Activated naive CD8-positive, alpha-beta T cell treated with anti-CD3 and anti-CD28 coated beads for 36 hours (primary cell): ENCODE measurements at places on chromosomes 3 and 15. TPM values are rescaled to one million over a fixed set of nuclear protein-coding genes. Genes with fewer than 3 reads are reported as not detected.

Gene GOLGA8J
- not detected for total RNA-seq

Gene ACAP2
- total RNA-seq, result 42.9 TPM

Gene AADACL2
- total RNA-seq, result not detected

Gene MEIS2
- total RNA-seq, result not detected

Gene GRAMD2A
- total RNA-seq, result not detected

Gene SI
- total RNA-seq, result not detected

Gene TMEM45A
- 3.0 TPM for total RNA-seq

Gene SAXO2
- total RNA-seq, result 0.76 TPM

DNA sequence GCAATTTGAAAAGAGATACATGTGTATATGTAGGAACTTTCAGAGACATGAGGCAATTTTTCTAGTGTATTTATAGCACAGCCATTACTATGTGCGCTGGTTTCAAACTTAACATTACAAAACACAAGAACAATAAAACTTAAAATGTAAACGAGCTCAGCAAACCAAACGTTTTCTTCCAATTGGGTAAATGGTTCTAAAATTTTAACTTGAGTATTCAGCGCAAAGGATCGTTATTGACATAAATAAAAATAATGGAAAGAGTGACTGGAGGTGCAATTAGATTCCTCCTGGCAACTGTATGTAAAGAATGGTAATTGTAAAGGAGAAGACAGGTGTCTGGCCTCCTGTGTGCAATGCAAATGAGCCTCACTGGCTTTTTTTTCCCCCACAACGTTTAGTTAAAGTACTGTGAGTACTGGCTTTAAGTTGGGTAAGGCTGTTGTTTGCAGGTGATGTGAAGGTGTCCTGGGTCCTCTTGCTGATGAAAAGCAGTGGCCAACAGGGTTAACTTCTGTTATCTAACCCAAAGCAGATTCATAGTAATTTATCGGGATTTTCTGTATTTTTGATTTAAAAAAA lies 14.1 kb upstream of the GADL1 start:
- no peaks in the 10 kb centered on the region for H3K27me3 ChIP-seq
- DNase-seq, result no peak
- H3K36me3 ChIP-seq, result no peaks in the 10 kb centered on the region
- H3K27ac ChIP-seq, result no peak overlapping the region
- no peak overlapping the region for H3K4me3 ChIP-seq
- H3K4me1 ChIP-seq, result no peaks in the 10 kb centered on the region

GRCh38 chr3:124360563-124360962 lies 368.6 kb upstream of the ROPN1 start:
- H3K36me3 ChIP-seq, result no peaks in the 10 kb centered on the region
- H3K27ac ChIP-seq, result no peak overlapping the region
- no peak overlapping the region for H3K4me3 ChIP-seq
- no peaks in the 10 kb centered on the region for H3K4me1 ChIP-seq
- no peak for DNase-seq

- no peak overlapping the region for H3K4me3 ChIP-seq
- no peak overlapping the region for H3K27ac ChIP-seq
- H3K27me3 ChIP-seq, result peaks cover 11% of the 10 kb centered on the region
- H3K36me3 ChIP-seq, result peaks cover 2% of the 10 kb centered on the region
- no peak for DNase-seq
These were observed 114.2 kb upstream of the UMPS start for GRCh38 chr3:124615896-124616543.

GRCh38 chr15:64422697-64423096 lies 35.1 kb downstream of the TRIP4 start:
- peaks cover 12% of the 10 kb centered on the region for H3K4me1 ChIP-seq
- H3K4me3 ChIP-seq, result no peak overlapping the region
- H3K36me3 ChIP-seq, result peaks cover 4% of the 10 kb centered on the region
- no peak for DNase-seq

- no peak overlapping the region for H3K27ac ChIP-seq
- no peaks in the 10 kb centered on the region for H3K27me3 ChIP-seq
- no peaks in the 10 kb centered on the region for H3K36me3 ChIP-seq
- H3K4me1 ChIP-seq, result no peaks in the 10 kb centered on the region
These were observed 23.5 kb upstream of the ATP10A start for GRCh38 chr15:25886498-25887140.

GRCh38 chr3:138033202-138033691 lies 23.3 kb downstream of the CLDN18 start:
- no peak for DNase-seq
- H3K27me3 ChIP-seq, result peaks cover 15% of the 10 kb centered on the region
- no peak overlapping the region for H3K4me3 ChIP-seq

- no peak overlapping the region for H3K27ac ChIP-seq
- H3K36me3 ChIP-seq, result no peaks in the 10 kb centered on the region
- H3K4me3 ChIP-seq, result no peak overlapping the region
- H3K27me3 ChIP-seq, result peaks cover 40% of the 10 kb centered on the region
These were observed 36.8 kb upstream of the CFAP161 start for GRCh38 chr15:81097116-81097889.

DNA sequence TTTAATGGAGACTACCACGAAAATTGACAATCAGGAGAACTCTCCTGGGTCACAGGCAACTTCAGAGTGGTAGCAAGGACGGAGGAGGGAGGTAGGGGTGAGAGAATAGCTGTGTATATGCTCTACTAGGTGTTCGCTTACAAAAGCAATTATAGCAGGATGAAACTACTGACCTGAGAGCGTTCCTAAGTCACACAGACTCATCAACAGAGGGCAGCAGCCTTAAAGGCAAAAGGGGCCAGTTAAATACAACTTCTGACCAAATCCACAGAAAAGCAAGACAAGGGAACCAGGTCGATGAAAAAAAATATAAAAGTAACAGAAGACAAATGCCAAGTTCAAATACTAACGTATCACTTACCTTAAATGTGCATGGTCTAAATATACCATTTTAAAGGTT lies 894.6 kb downstream of the PLOD2 start:
- no peaks in the 10 kb centered on the region for H3K36me3 ChIP-seq
- H3K27ac ChIP-seq, result no peak overlapping the region
- H3K4me3 ChIP-seq, result no peak overlapping the region
- H3K27me3 ChIP-seq, result no peaks in the 10 kb centered on the region
- DNase-seq, result no peak

GRCh38 chr3:58085616-58086015 lies 77.4 kb downstream of the FLNB start:
- H3K36me3 ChIP-seq, result peaks cover 24% of the 10 kb centered on the region
- DNase-seq, result no peak
- H3K4me3 ChIP-seq, result no peak overlapping the region
- peak overlapping the region; percentile 11 for H3K27ac ChIP-seq

GRCh38 chr3:76551739-76552138 lies 488.2 kb upstream of the ROBO2 start:
- H3K4me1 ChIP-seq, result no peaks in the 10 kb centered on the region
- DNase-seq, result no peak
- no peak overlapping the region for H3K4me3 ChIP-seq
- no peaks in the 10 kb centered on the region for H3K27me3 ChIP-seq
- no peak overlapping the region for H3K27ac ChIP-seq

- DNase-seq, result no peak
- H3K27me3 ChIP-seq, result no peaks in the 10 kb centered on the region
- peaks cover 61% of the 10 kb centered on the region for H3K36me3 ChIP-seq
- peak overlapping the region; percentile 62 for H3K27ac ChIP-seq
- peaks cover 69% of the 10 kb centered on the region for H3K4me1 ChIP-seq
- H3K4me3 ChIP-seq, result no peak overlapping the region
These were observed 31.3 kb upstream of the EBLN2 start for GRCh38 chr3:73030073-73030597.

DNA sequence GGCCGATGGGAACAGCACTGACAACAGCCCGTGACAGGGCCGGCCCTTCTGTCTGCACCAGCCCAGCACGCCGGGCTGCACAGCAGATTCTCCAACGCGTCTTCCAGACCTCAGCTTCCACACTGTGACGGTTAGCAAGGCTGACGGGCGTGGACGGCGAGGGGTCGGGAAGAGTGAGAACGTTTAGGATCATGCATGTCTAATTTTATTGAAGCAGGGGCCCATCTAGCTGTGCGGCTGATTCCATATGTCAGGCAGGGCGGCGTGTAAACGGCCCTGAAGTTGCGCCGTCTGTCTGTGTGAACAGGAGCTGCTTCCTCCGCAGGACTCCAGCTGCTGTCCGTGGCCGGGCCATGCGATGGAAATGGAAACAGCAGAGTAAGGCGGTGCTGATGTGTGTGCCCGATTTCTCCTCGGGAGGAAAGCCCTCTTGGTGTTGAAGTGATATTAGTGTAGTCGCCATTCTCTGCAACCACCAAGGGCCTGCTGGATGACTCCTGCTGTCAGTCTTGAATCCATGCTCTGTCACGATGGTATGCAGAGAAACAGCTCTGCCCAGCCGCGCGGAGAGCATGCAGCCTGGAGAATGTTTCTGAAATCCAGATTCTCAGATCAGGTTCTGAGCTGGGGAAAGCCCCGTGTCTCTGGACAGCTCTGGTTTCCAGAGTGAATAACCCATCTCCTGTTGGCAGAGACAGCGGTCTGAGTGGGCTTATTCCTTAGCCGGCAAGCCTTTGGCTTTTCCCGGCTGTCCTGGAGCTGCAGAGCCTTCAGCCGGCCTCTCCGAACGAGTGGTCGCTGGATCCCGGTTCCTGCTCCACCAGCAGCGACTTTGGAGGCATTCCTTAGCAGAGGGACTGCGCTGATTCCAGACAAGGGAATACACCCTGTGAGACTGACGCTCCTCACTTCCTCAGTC lies 158.1 kb upstream of the UBE3A start:
- H3K4me3 ChIP-seq, result no peak overlapping the region
- no peaks in the 10 kb centered on the region for H3K36me3 ChIP-seq
- no peak for DNase-seq
- peaks cover 14% of the 10 kb centered on the region for H3K27me3 ChIP-seq
- H3K27ac ChIP-seq, result no peak overlapping the region

GRCh38 chr3:161914703-161915417 lies 418.3 kb downstream of the OTOL1 start:
- peaks cover 2% of the 10 kb centered on the region for H3K27me3 ChIP-seq
- H3K4me1 ChIP-seq, result no peaks in the 10 kb centered on the region
- no peak overlapping the region for H3K27ac ChIP-seq
- H3K36me3 ChIP-seq, result no peaks in the 10 kb centered on the region
- H3K4me3 ChIP-seq, result no peak overlapping the region

GRCh38 chr15:43270676-43271306 lies 4.1 kb upstream of the TGM5 start:
- peak overlapping the region; percentile 13 for H3K27ac ChIP-seq
- peaks cover 15% of the 10 kb centered on the region for H3K27me3 ChIP-seq
- peaks cover 3% of the 10 kb centered on the region for H3K4me1 ChIP-seq
- no peak overlapping the region for H3K4me3 ChIP-seq
- H3K36me3 ChIP-seq, result no peaks in the 10 kb centered on the region

DNA sequence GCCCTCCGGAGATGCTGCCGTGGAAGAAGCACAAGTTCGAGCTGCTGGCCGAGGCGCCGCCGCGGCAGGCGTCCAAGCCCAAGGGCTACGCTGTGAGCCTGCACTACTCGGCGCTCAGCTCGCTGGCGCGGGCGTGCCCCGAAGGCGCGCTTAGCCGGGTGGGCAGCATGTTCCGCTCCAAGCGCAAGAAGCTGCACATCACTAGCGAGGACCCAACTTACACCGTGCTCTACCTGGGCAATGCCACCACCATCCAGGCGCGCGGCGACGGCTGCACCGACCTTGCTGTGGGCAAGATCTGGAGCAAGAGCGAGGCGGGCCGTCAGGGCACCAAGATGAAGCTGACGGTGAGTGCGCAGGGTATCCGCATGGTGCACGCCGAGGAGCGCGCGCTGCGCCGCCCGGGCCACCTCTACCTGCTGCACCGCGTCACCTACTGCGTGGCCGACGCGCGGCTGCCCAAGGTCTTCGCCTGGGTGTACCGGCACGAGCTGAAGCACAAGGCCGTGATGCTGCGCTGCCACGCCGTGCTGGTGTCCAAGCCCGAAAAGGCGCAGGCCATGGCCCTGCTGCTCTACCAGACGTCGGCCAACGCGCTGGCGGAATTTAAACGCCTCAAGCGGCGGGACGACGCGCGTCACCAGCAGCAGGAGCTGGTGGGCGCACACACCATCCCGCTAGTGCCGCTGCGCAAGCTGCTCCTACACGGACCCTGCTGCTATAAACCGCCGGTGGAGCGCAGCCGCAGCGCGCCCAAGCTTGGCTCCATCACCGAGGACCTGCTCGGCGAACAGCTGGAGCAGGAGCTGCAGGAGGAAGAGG lies 1.3 kb downstream of the FAM43A start:
- peaks cover 57% of the 10 kb centered on the region for H3K4me1 ChIP-seq
- no peaks in the 10 kb centered on the region for H3K36me3 ChIP-seq
- peak; percentile 44 for DNase-seq
- peak overlapping the region; percentile 77 for H3K27ac ChIP-seq

- H3K27me3 ChIP-seq, result peaks cover 5% of the 10 kb centered on the region
- H3K27ac ChIP-seq, result no peak overlapping the region
- H3K4me3 ChIP-seq, result no peak overlapping the region
- DNase-seq, result no peak
These were observed 416.5 kb downstream of the TBL1XR1 start for GRCh38 chr3:176780766-176781165.

- no peaks in the 10 kb centered on the region for H3K4me1 ChIP-seq
- no peaks in the 10 kb centered on the region for H3K36me3 ChIP-seq
- no peak overlapping the region for H3K4me3 ChIP-seq
- peak overlapping the region; percentile 42 for H3K27ac ChIP-seq
These were observed 252.6 kb downstream of the PLCL2 start for GRCh38 chr3:17137321-17137826.
